ENCODE measurements at places on chromosomes 4 and X.

GRCh38 chr4:55675196-55675793, 39.2 kb upstream of the NMU start:
- no peak for DNase-seq

- DNase-seq: no peak
Measured at GRCh38 chrX:10095698-10096432, 60.9 kb upstream of the CLCN4 start.

DNA sequence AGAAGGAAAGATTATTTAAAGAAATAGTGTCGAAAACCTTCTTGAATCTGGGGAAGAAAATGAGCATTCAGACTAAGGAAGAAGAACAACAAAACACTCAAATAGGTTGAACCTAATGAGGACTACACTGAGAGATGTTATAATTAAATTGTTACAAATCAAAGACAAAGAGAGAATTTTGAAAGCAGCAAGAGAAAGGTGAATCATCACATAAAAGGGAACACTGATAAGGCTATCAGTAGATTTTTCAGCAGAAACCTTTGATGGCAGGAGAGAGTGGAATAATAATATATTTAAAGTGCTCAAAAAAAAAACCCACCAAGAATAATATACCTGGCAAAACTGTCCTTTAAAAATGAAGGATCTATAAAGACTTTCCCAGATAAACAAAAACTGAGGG, 114.9 kb downstream of the AREG start:
- DNase-seq: no peak

- no peak for DNase-seq
Measured at GRCh38 chr4:55658657-55659056, 22.6 kb upstream of the NMU start.

- DNase-seq: no peak
Measured at GRCh38 chr4:56655209-56655626, 25.9 kb downstream of the HOPX start.

GRCh38 chrX:103793545-103793940, 16.9 kb downstream of the PLP1 start:
- DNase-seq: no peak

GRCh38 chrX:71541210-71542022, 8.5 kb downstream of the OGT start:
- no peak for DNase-seq

- no peak for DNase-seq
Measured at GRCh38 chr4:164021947-164022346, 527.5 kb downstream of the TMA16 start.

DNA sequence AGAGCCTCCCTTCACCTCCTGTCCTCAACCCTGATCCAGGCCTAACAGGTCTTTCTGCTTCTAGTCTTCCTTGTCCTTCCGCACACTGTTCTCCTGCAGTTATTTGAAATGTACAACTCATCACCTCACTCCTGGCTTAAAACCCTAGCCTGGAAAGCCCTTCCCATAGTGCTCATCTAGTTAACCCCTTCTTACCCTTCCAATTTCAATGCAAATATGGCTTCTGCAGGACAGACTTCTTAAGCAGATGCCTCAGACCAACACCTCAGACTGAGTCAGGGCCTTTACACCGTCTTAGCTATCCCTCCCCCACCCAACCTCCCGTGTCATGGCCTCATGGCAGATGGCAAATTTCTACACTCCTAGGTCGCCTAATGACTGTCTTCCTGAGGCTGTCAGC, 130.4 kb downstream of the BCOR start:
- DNase-seq: no peak

- no peak for DNase-seq
Measured at GRCh38 chrX:101383679-101384205, 2.2 kb downstream of the BTK start.

DNA sequence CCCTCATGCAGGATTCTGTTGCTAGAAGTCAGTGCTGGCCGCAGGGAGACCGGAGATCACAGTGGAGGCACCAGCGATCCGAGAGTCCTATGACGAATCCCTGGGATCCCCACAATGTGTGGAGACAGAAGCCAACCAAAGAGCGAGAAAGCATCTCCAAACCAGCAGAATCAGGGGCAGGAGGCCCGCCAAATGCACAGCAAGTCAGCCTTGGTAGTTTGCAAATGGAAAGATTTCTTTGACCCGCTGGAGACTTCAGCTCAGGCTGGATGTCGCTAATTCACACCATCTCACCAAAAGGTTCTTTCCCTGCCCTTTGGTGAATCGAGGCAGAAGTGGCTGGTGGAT, 505 bp upstream of the PKD2 start:
- no peak for DNase-seq

- DNase-seq: no peak
Measured at GRCh38 chrX:110657073-110657472, 138.5 kb downstream of the CHRDL1 start.

- DNase-seq: no peak
Measured at GRCh38 chr4:141057582-141057981, 75.7 kb downstream of the RNF150 start.

DNA sequence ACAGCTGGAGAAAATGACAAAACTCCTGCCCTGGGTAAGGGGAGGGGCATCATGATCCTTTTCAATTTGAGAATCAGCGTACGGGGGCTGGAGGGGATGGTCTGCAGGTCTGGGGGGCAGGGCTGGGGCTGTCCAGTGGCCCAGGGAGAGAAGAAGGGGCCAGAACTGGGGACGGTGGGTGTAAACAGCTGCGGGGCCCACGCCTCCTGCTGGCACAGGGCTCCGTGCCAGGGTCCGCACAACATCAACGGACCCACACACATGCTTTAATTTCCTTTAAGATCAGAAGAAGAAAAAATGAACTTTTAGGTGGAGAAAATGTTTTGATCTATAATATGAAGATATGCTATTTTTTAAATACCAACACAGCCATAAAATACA, 52.1 kb downstream of the PSAPL1 start:
- DNase-seq: no peak

DNA sequence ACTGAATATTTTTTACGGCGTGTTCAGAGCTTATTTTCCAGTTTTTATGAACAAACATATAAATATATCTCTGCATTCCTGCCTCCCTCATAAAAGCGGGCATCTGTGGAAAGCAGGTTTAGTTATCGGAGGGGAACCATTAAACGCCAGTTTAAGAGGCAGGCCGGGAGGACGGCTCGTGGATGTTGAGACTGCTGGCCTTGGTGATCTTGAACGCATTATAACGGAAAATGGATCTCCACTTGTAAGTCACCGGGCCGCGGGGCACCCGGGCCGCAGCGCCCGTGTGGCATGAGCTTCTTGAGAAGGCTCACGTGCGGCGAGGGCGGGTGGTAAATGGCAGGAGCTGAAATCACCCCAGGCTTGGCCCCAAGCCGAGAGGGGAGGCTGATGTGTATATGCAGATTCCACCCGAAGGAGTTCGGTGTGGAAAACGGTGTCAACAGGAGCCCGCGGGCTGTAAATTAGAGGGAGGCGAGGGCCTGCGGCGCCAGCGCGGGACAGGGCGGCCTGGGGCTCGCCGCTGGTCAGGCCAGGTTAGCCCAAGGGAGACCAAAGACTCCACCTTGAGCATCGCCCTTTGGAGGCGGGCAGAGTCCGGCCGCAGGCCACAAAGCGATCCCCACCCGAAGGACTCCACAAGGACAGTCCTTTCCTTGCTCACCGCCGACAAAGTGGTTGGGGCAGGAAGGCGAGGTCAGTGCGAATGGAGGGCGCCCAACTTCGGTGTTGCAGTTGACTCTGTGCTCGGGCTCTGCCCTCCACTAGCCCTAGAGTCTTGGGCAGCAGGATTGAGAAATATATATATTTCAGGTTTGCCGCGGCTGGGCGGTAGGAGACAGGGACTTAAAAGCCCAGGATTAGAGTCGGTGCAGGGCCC, 1.3 kb upstream of the HAND2 start:
- DNase-seq: no peak

DNA sequence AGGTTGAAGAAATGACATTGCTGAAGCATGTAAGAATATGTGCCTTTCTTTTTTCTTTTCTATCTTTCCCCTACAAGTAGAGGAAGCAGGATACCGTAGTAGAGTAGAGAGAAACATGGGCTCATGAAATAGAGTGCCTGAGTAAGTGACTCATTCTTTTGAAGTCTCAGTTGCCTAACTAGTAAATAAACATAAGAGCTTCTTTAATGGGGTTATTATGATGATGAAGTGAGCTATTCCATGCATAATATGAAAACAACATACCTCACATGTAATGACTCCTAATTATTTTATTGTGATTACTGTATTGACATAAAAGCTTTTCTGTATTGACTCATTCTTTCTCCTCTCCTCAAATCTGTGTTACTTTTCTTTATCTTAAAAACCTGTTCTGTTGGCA, 1538.2 kb downstream of the TECRL start:
- no peak for DNase-seq

- no peak for DNase-seq
Measured at GRCh38 chr4:111450867-111451266, 694.4 kb upstream of the FAM241A start.

DNA sequence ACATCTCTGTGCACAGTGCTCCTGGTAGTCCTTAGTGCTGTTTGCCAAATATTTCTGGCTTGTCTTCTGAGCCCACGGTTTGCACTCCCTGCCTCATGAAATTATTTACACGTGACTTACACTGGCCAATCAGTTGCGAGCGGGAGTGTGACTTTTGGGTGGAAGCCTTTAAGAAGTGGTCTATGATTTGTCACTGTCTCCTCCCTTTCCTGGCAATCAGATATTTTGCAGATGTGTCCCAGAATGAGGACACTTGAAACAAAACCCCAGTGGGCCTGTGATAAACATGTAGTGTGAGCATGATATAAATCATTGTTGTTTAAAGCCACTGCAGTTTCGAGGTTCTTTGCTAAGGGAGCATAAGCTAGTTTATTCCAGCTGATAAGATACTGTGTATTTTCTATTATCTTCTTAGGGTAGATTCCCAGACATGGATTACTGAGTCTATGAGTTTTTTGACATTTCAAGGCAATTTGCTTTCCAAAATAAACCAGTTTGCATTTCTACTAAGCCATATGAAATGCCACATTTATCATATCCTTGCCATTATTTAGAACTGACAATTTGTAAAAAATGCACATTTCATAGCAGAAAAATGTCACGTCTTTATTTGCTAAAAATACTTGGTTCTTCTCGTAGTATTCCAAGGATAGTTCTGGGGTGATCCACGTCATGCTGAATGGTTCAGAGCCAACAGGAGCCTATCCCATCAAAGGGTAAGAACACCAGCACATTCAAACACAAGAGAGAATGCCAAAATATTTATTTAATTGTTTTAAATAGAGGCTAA, 12.0 kb downstream of the BST1 start:
- DNase-seq: no peak

DNA sequence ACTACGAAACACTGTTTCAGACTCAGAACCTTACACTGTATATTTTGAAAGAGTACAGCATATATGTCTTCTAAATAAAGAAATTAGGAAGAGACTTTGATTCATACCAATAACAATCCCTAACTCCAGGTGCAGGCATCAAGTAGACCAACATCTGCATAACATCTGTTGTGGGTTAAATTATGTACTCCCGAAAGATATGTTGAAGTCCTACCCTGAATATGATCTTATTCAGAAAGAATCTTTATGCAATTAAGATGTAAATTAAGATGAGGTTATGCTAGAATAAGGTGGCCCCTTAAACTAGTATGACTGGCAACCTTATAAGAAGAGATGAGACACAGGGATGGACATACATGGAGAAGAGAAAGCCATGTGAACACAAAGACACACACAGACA, 117.9 kb downstream of the INPP4B start:
- no peak for DNase-seq

DNA sequence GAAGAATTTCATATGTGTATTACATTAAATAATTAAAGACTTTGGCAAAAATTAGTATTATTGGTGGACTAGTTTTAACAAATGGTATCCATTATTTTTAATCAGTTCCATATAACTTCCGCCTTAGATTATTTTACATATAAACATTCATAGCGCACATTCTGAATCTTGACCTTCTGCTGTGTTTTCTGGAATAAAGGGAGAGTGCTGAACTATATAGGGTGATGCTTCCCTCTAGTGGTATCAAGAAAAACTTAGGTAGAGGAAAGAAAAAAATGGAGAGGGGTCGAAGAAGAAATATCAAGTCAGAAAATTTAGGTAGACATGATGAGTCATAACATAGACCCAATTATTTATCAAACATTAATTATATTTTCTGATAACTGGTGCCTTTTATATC, 155.6 kb upstream of the PACRGL start:
- no peak for DNase-seq

DNA sequence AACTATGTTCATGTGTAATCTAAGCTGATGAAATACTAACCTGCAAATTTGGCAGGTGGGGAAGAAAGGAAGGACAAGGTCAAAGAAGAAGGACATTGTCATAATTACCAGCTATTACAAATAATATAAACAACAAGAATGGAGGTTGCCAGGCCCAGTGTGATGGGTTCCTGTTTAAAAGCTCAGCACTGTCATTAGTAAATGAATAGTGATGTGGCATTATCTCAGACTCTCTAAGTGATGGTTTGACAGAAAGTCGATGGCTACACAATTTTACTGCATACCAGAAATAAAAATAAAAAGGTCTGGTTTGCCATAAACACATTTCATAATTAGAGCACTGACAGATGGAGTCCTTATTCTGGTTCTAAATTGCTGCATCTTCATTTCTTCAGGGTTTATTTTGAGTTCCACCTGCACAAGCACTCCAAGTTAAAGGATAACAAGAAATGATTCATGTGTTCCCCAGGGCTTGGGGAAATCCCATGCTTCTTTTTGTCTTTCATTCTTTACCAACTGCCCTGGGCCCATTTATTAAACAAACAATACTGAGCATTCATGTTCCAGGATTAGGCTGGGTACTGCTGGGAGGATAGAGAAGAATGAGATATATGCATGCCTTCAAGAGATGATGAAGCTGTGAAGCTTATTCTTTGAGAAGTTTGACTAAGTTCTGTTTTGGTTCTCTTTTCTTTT, 367.8 kb upstream of the RASGEF1B start:
- no peak for DNase-seq

GRCh38 chr4:85187106-85187505, 220.6 kb upstream of the WDFY3 start:
- DNase-seq: no peak
